Activated T-helper 2 cell treated with anti-CD3 and anti-CD28 coated beads, Interferon-gamma antibody, Interleukin-2, Interleukin-4, amounts not matched to agents 10 μg/mL and 5 μg/mL and 100 μg/mL, durations not matched to agents 14 hours and 24 hours and 36 hours (primary cell): ENCODE measurements at places on chromosomes 1 and 21.

- no peak for DNase-seq
Observed at GRCh38 chr1:197066719-197067456, at the start of gene F13B. Gene F13B, minus strand, starts transcription at chr1:197067260. Its CDS starts 37 bp downstream, at chr1:197067223.

- DNase-seq, result no peak
Observed at GRCh38 chr1:160377585-160378206, 10.8 kb downstream of the NHLH1 start.

DNA sequence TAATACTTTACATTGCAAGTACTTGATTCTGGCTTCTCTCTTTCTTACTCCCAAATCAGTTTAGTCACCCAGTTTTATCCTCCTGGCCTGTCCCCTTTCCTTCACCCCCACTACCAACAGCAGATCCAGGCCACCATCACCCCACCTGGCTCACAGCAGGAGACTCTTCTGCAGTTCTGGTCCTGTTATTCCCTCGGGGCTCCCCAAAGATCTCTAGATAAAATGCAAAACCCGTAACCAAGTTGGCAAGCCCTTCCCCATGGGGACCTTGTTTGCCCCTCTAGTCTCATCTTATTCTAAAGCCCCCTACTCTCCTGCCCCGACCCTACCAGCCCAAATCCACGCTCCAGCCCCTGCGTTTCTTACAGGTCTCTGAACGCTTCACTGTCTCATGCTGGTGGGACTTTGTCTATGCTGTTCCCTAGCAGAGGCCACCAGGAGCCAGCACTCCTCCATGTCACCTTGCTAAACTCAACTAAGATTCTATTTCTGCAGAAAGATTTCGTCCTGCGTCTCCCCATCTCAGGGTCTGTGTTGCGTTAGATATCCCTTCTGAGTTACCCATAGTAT, 4.0 kb downstream of the ABCG1 start:
- no peak for DNase-seq

GRCh38 chr1:13697738-13698137, 2.2 kb upstream of the PRDM2 start:
- DNase-seq, result no peak

GRCh38 chr1:30974536-30974935, 66.0 kb upstream of the SDC3 start:
- DNase-seq, result no peak

DNA sequence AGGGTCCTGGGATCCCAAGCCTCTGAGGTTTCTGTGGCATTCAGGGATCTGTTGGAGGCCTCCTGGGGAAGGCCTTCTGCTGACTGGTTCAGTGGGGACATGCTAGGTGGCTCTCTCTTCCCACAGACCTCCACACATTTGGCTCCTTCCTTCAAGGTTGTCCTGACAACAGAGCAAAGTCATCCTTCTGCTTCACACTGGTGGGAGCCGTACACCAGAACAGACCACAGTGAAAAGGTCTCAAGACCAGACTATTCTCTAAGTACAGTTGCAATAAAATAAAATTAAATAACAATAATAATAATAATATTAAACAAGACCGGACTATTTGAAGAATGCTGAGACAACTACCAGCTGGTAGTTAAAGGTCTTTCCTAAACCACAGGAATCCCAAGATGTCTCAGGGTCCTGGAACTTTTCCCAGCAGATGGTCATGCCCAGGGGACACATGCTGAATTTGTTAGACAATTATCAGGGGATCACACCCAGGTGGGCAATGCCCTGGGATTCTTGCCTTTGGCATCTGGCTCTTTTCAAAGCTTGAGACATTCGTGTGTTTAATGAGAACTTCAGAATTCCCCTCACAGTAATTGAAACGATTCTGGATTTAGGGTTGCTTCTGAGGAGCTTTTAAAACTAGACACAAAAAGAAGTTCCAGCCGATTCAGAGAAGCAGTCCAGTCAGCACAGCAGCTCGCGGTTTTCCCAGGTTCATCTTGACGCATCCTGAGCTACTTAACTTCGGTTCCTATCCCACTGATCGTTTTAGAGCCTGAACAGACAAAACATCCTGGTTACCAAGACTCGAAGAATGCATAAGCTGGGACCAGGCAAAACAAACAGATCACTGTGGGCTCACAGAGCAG, 22.9 kb downstream of the HTR1D start:
- no peak for DNase-seq

DNA sequence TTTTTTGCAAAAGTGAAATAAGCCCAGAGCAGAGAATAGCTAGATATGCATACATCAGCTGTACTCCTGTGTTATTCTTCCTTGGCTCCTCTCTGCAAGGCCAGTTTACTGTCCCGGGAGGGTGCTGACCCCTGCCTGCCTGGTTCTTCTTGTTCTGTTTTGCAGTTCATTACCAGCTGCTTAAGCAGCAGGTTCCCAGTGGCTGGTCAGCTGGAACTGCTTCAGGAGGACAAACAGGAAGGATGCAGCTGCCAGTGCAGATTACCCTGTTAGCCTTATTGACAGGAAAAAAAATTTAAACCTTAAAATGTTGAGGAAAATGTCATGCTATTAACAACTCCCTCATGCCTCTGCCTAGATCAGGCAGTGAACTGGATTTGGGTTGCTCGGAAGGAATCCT, 16.0 kb upstream of the LRIG2 start:
- no peak for DNase-seq

- no peak for DNase-seq
Observed at GRCh38 chr1:153679337-153680119, 1.0 kb downstream of the NPR1 start.

DNA sequence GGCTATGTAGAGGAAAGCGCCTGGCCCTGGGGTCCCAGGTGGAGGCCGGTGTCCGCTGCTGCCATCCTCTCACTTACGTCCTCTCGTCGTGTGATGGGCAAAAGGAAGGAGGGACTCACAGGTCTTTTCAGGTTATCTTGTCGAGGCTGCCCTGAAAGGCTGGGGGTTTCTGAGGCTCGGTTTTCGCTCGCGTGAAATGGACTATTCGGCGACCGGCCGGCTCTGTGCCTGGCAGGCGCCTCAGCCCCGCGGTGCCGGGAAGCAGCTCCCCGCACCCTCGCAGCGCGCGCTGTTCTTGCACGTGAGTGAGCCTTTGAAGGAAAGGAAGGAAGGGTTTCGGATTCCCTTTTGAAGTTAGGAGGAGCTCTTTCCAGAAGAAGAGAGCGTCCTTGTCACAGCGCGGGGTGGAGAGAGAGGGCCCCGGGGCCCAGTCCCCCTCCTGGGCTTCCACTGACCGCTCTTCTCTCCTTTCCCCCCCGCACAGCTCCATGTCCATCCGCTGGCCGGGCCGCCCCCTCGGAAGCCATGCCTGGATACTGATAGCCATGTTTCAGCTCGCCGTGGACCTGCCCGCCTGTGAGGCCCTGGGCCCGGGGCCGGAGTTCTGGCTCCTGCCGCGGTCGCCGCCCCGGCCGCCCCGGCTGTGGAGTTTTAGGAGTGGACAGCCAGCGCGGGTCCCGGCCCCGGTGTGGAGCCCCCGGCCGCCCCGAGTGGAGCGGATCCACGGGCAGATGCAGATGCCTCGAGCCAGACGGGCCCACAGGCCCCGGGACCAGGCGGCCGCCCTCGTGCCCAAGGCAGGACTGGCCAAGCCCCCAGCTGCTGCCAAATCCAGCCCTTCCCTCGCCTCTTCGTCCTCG, 57.2 kb downstream of the AJAP1 start:
- no peak for DNase-seq

DNA sequence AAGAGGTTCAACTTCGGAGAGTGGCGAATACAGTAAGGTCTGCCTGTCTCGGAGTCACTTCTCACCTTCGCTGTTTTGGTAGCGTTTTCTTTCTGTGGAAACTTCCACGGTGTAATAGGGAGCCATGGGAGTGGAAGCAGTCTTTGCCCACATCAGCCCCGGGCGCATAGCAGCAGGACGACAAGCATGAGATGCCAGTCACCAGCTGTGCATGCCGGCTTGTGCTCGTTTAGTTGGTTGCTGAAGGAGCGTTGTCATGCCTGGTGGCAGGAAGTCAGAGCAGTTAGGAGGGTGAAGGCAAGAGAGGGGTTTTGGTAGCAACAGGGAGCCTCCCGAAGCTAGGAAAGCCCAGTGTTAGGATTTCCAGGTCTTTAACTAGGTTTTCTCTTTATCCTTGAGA, 58.8 kb downstream of the MRPS6 start:
- DNase-seq, result no peak

DNA sequence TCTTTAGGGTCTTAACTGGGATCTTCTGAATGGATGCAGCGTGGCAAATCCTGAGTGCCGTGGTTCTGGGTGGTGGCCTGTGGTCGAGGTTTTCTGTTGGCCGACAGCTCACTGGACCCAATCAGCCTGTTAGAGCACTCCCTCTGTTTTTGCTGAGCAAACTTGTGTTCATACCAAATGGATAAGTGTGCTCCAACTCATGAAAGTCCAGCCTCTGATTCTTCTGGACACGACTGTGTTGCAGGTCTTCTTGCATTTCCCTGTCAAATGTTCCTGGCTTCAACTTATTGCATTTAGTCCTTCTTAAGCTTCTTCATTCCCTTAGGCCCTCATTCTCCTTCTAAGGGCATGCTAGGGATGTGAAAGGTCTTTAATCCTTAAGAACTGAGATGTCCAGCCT, 63.7 kb downstream of the AJAP1 start:
- no peak for DNase-seq

- no peak for DNase-seq
Observed at GRCh38 chr1:38173848-38174247, 127.3 kb upstream of the POU3F1 start.

GRCh38 chr21:23887725-23888306, 1719.5 kb downstream of the MRPL39 start:
- peak; percentile 31 for DNase-seq

GRCh38 chr1:14424325-14425002, 174.0 kb upstream of the KAZN start:
- DNase-seq, result no peak

DNA sequence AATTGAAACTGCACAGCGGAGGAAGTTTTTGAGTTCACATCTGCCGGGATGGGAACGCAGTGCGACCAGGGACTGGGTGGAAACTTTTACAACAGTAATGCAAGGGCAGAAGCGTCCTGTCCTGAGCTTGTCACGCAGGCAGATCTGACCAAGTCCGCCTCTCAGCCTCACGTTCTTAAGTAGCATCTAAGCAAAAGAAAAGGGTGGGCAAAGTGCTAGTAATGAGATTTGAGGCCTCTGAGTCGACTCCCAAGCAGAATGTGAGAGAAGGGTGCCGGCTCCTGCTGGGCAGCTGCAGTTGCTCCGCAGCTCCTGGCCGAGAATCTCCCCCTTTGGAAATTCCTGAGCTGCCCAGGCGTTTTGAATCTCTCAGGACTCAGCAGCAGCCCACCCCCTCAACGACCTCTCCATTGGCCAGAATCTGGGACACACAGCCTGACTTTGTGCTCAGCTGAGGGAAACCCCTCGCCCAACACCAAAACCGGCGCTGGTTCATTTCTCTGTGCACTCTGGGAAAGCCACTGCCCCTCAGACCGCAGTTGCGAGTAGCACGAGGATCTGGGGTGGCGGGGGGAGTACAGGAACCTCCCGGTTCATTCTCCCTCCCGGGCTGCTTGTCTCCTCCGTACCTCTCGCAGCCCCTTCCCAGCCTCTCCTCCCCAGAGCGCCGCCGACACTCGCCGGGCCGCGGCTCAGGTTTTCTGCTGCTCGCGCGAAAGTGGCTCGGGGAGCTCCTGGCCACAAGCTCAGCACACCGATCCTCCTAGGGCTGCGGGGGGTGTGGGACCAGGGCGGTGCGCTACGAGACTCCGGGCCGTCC, 913 bp upstream of the S1PR1 start:
- DNase-seq, result peak; percentile 78

GRCh38 chr1:50796272-50796671, 163.8 kb downstream of the FAF1 start:
- DNase-seq, result no peak

GRCh38 chr1:27527223-27527889, 37.4 kb upstream of the WASF2 start:
- peak; percentile 23 for DNase-seq

DNA sequence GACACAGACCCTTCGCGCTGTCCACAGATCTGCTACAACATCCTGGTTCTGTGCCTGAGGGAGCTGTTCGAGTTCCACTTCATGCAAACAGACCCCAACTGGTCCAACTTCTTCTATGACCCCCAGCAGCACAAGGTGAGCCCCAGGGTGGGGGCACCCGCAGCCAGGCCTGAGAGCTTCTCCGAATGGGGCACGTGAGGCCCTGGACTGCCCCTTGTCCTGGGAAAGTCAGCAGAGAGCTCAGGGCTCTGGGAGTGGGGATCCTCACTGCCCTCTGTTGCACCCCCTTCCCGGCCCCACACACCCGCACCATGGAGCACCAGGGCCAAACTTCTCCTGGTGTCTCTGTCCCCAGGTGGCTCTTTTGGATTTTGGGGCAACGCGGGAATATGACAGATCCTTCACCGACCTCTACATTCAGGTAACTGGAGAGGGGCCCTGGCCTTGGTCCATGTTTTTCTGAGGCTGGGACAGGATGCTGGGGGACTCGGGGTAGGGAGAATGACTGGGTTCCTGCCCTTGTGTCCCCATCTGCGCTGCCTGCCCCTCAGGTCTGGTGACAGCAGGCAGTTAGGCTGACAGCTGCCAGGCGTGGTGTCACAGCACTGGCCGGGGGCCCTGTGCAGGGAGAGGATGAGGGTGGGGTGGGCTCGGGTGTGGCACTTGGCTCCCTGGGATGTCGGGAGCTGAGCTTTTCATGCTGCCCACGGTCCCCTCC, 44.6 kb downstream of the COQ8A start:
- DNase-seq, result no peak

DNA sequence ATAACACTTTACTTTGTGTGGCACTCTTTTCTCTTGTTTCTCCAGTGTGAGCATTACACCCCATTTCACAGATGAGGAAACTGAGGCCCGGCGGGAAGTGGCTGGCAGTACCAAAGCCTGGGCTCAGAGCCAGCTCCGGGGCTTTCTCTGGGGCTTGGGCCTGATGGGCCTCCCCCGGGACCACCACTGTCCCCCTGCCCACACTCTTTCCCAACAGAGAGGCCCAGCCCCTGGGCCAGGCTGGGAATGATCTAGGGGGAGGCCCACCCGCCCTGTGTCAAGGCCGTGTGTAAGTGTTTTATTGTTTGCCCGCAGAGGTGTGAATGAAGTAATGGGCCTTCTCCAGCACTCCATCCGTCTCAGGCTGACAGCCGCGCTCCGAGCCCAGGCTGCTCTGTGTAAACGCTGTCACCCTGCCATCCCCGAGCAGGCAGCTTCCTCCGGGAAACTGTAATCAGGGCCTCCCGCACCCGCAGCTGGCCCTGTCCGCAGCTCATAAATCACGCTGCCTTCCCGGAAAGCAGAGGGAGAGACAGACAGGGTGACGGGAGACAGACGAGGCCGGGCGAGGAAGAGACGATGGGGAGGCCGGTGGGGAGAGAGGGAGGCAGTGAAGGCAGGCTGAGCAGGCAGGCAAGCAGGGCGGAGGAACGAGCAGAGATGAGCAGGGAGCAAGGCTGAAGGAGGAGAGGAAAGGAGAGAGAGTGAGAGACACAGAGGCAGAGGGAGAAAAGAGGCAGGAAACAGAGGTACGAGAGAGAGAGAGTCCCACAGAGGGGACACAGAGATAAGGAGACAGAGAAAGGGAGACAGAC, 109.7 kb upstream of the ZBTB40 start:
- no peak for DNase-seq

DNA sequence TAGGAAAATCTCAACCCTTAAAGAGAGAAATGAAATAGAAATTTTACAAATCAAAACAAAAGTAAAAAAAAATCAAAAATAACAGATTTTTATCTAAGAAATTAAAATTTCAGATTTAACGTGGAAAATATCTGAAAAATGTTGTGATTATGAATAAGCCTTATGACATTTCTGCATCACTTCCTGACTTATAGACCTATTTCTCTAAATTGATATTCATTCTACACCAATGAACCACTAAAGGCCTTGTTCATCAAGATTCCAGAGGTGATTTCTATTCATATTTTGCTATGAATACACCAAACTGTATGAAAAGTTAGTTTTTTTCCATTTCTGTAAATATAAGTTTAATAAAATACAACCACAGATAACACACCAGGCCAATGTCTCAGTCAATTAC, 261.5 kb downstream of the SMYD3 start:
- no peak for DNase-seq

GRCh38 chr1:156862997-156863599, 2.4 kb downstream of the NTRK1 start:
- DNase-seq, result peak; percentile 31
